Peyer's patch (tissue), 4 donors: ENCODE measurements at places on chromosomes 12 and 14.

DNA sequence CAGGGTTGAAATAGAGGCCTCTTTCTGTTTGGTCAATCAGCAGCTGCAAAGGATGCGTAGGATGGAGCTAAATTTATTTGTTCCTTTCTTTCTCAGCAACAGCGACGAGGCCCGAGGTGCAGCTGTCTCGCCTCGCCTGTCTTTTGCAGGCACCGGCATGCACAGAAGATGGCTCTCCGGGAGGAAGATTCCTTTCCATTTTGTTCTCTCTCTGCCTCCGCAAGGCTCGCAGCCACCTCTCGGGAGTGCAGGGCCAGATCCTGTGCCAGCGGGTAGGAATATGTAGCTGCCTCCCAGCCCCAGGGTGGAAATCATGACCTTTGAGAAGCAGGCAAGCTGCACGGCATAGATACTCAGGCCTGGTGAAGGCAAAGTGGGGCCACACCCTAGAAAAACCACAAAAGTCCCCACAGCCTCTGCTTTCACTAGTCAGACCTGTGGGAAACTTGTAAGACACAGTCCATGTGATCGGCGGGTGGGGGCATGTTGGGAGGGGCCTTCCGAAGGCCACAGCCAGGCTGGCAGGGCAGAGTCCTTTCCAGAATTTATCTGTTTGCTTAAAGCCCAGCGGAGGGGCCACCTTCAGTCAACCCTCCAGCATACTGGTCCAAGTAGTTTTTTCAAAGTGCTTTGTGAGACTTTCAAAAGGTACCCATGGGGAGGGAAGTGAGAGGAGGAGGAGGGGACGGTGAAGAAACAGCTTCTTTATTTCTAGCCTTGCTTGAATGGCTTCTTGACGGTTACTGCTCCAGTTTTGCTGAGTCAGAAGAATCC is at the start of gene MAP1LC3B2:
MAP1LC3B2 (plus strand) TSS at position 220 of the 774 bp plus-strand sequence. CDS start 16,562 bp downstream, outside the sequence.
- peak; percentile 81 for DNase-seq

GRCh38 chr12:57868851-57869268 is 22.3 kb upstream of the CTDSP2 start:
- DNase-seq, result no peak

- DNase-seq, result no peak
Observed at GRCh38 chr14:22845821-22846625, 9.6 kb downstream of the MMP14 start.

- DNase-seq, result no peak
Observed at GRCh38 chr12:68138480-68138879, 21.1 kb downstream of the IFNG start.

GRCh38 chr14:50061664-50062437 is 54.5 kb downstream of the VCPKMT start:
- DNase-seq, result peak; percentile 92

GRCh38 chr14:72904840-72905561 is 11.1 kb upstream of the DPF3 start:
- DNase-seq, result no peak
